ENCODE measurements at places on chromosomes 3 and 15.

GRCh38 chr15:27089676-27090075 lies 118.7 kb downstream of the GABRG3 start:
- H3K4me3 ChIP-seq = no peak overlapping the region
- DNase-seq = no peak
- no peak overlapping the region for H3K27ac ChIP-seq
- H3K4me1 ChIP-seq = no peaks in the 10 kb centered on the region
- no peaks in the 10 kb centered on the region for H3K27me3 ChIP-seq

DNA sequence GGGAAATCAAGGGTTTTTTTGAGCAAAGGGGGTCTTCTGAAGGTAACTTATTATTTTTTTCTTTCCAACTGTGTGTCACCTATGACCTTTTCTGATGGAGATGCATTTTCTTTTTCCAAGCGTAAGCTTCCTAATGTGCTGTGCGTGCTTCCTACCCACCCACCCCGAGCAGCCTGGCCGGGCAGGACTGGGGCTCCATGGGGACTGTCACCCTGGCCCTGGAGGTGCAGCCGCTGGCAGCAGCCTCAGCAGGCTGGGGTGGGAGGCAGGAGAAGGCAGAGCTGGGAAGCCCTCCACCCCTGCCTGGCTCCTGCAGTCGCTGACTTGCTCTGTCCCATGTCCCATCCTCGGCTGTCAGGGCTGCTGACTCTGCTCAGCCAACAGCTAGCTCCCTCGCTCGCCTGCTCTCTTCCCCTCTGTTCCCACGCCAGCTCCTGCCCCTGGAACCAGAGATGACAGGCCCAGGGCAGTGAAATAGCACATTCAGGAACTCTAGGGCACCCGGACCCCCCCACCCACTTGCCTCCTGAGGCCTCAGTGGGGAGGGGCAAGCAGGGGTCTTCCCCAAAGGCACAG lies 21.4 kb downstream of the IDH2 start:
- no peak overlapping the region for H3K4me3 ChIP-seq
- no peak for DNase-seq
- H3K27ac ChIP-seq = peak overlapping the region; percentile 76

DNA sequence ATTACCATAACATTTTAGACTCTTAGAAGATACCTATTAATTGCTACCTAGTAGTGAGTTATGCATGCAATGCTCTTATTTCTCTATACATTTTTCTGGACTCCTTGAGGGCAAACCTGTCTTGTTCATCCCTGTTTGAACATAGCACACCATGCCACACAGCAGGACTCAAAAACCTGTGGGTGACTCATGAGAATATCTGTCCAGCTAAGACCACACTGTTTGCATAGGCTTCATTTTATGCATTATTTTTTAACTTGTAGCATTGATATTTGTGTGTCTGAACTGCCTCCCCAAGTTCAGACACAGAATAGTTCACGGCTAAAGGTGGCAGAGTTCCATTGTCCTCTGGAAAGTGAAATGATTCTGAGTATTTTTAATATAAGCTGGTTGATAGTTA lies 1.8 kb downstream of the LMCD1 start:
- DNase-seq = no peak
- H3K36me3 ChIP-seq = no peaks in the 10 kb centered on the region
- H3K27ac ChIP-seq = peak overlapping the region; percentile 48
- H3K27me3 ChIP-seq = peaks cover 14% of the 10 kb centered on the region
- H3K4me1 ChIP-seq = peaks cover 33% of the 10 kb centered on the region

- H3K4me3 ChIP-seq = peak overlapping the region; percentile 43
- H3K4me1 ChIP-seq = peaks cover 73% of the 10 kb centered on the region
- DNase-seq = no peak
- H3K36me3 ChIP-seq = no peaks in the 10 kb centered on the region
- H3K27ac ChIP-seq = peak overlapping the region; percentile 97
These were observed 164.0 kb upstream of the TBL1XR1 start for GRCh38 chr3:177361081-177361938.

- peaks cover 19% of the 10 kb centered on the region for H3K36me3 ChIP-seq
- no peaks in the 10 kb centered on the region for H3K27me3 ChIP-seq
- peaks cover 31% of the 10 kb centered on the region for H3K4me1 ChIP-seq
- H3K27ac ChIP-seq = no peak overlapping the region
- DNase-seq = no peak
These were observed 29.0 kb downstream of the ARIH1 start for GRCh38 chr15:72503147-72503546.

DNA sequence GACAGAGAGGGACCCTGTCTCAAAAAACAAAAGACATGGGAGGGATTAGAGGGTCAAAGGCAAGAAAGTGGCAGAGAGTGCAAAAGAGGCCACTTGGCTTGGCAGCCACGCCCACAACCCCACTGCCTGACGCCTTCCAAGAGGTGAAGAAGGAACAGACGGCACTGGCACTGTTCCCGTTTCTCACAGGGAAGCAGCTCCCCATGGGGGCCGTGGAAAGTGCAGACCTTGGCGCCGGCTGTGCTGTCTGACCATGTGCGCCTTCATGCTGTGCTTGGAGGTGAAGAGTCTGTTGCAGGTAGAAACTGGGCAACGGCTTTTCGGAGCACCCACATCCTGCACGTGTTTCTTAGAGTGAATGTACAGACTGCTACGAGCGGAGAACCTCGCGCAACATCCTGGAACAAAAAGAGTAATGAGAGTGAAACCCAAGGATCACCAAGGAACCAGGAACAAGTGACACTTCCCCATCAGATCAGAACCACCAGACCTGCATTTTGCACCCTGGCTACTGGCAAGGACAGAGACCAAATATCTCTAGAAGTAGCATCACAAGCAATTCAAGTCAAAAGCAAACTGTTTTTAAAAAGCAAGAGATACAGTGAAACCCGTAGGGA lies 9.7 kb downstream of the ZXDC start:
- DNase-seq = no peak
- no peaks in the 10 kb centered on the region for H3K27me3 ChIP-seq
- peaks cover 55% of the 10 kb centered on the region for H3K36me3 ChIP-seq
- H3K4me3 ChIP-seq = no peak overlapping the region
- peaks cover 19% of the 10 kb centered on the region for H3K4me1 ChIP-seq

GRCh38 chr3:182913889-182914288 lies 66.4 kb downstream of the DCUN1D1 start:
- DNase-seq = no peak
- no peaks in the 10 kb centered on the region for H3K4me1 ChIP-seq
- no peaks in the 10 kb centered on the region for H3K27me3 ChIP-seq

All from stimulated activated naive B cell treated with anti-CD40 and anti-IgM and Interleukin-4, amounts not matched to agents 10 μg/mL and 1 μg/mL and 100 μg/mL, for 72 hours (primary cell).